ENCODE measurements at places on chromosomes 4 and X.

GRCh38 chrX:49977319-49978090, 55.1 kb downstream of the CLCN5 start:
- no peak for DNase-seq

- DNase-seq = no peak
These were observed 265.4 kb upstream of the MAGEB18 start for GRCh38 chrX:25872786-25873185.

GRCh38 chr4:5158825-5159224, 107.5 kb downstream of the STK32B start:
- no peak for DNase-seq

GRCh38 chr4:150771382-150771781, 189.4 kb downstream of the MAB21L2 start:
- no peak for DNase-seq

DNA sequence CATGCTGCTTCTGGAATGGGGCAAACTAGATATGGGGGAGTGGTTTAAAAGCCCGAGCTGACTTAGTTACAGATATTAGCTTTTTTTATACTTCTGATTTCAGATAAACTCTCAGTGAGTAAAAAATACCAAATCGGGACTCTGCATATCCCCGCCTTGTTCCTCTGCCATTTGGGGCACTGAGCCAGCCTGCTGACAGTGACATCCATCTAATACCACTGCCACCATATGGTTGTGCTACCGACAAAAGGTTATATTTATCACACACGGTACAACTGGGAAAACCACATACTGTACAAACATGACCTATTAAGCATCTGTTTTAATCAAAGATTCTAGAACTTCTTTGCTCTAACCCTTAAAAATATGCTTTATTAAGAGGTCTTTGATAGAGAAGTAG, 78.7 kb downstream of the GALNT7 start:
- DNase-seq = no peak

DNA sequence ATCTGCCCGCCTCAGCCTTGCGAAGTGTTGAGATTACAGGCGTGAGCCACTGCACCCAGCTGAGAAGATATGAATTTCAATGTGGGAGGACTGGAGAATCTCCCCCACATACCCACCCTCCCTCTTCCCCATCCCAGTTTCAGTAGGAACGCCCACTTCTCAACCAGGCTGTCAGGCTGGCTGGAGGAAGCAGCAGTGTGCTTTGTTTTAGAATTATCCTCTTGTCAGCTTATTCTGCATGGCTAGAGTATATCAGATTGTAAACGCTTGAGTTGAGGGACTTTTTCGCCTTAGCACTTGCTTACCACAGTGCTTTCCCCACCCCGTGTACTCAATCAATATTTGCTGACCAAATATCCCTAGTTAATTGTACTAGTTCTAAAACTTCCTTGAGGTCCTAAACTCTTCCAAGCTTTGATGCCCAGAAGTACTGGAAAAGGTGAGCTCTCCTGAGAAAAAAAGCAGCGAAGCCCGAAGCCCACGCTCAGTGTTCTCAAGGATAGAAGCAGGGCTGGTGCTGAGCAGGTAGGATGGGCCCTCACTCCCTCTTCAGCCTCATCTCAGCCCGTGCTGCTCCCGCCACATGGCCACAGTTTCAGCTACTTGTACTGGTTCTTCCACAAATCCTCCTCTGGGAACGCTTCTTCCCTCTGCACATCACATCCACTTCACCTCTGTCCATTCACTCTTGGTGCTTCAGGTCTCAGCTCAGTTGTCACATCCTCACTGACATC, 7.3 kb upstream of the ARHGAP10 start:
- DNase-seq = no peak

DNA sequence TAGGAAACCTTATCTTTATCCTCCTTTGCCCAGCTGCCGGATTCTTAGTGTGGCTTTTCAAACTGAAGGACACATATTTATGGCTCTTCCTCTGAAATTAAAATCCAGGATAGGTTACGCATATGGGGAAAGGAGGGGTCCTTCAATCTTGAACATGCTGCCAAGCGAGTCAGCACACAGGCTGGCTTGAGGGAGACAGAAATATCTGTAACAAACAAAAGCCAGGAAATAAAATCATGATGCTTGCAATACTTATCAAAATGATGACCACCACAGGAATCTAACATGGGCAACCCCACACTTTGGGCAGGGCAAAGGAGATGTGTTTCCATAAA, 196.4 kb upstream of the LDB2 start:
- no peak for DNase-seq

GRCh38 chr4:128565565-128566186, 243.8 kb upstream of the JADE1 start:
- peak; percentile 36 for DNase-seq

DNA sequence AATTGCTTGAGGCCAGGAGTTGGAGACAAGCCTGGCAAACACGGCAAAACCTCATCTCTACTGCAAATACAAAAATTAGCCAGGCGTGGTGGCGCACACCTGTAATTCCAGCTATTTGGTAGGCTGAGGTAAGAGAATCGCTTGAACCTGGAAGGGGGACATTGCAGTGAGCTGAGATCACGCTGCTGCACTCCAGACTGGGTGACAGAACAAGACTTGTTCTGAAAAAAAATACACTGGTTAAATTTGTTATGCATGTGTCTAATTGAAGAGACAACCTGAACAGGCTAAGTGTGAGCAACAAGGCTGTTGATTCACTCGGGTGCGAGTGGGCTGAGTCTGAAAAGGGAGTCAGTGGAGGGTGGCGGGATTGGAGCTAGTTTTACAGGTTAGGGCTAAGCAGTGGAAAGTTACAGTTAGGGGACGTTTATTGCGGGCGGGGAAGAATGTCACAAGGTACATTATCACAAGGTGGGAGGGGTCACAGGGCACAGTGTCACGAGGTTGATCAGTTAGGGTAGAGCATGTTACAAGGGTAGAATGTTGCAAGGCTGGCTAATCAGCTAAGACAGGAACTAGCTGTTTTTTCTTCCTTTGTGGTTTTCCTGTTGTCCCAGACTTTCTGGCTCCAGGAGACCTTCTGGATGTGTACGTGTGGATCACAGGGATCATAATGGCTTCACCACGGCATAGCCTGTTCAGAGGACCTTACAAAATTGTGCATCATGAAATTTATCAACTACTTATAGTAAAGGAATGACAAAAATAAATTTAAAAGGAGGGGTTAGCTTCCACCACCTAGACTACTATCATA, 115.8 kb downstream of the NAA11 start:
- no peak for DNase-seq

GRCh38 chr4:182492423-182492822, 249.2 kb downstream of the TENM3 start:
- DNase-seq = no peak

GRCh38 chr4:54784161-54784671, 126.5 kb downstream of the KIT start:
- no peak for DNase-seq

DNA sequence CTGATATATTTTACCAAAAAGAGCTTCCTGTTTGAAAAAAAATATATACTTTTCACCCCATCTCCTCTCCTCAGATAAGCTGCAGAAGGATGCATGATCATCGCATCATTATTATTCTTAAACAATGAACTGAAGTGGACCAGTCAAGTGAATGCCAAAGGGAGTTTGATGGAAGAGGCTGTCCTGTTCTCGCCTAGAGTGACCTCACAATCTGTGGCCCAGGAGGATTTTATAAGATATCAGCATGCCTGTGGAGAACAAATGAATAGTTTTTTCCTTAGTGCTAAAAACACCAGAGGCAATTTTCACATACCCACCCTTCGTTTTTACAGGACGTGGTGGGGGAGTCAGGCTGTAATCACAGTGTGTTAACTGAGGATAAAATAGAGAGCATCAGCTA, 112.7 kb downstream of the USP46 start:
- no peak for DNase-seq

GRCh38 chrX:141903400-141904155, at the start of gene MAGEC1:
Gene MAGEC1, plus strand, starts transcription at chrX:141903894. Its CDS starts 1,179 bp downstream, at chrX:141905073.
- no peak for DNase-seq

DNA sequence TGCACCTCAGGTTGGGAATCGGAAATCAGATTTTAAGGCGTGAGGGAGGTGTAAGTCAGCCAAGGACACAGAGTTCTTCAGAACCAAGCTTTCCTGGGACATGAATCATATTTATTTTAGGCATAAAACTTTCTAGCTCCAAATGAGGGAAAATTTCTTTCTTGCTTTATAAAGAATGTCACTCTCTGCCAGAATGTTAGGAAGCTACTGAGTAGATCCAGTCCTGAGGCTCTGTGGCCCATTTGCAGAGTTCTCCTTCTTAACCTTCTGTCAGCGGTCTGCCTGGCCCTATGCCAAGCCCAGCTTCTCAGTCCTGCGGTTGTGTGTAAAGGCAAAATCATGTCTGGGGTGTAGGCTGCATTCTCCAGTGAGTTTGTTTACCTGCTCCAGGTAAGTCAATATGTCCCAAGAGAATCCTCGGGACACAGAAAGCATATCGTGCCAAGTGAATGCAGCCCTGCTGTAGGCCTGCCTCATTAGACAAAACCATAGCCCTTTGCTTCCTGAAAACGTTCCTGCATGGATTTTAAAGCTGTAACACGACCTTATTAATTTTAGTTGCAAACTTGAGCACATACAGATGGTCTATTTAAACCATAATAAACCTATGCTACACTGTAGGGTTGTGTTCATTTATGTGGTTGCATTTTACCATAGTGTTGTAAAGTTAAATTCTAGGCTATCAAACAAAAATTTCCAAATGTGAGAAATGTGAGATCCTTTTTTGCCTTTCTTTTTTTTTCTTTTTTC, 29.2 kb upstream of the CCNI start:
- no peak for DNase-seq

DNA sequence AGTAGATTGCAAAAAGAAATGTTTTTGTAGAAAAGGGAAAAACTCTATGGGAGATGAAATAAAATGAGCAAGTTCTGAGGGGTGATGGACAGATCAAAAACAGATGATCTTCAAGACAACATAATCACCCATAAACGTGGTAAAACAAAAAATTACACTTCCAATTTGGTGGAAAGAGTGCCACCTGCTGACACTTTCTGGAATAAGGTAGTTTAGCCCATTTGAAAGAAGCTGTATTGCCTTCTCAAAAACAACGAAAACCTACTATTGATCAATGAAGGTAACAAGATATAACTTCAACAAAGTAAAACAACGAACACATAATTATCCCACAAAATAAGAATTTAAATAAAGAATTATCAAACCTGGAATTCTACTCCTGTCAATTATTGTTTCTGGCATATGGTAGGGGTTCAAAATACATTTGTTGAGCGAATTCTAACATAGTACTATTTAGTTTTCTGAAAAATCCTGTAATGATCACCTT, 2.5 kb downstream of the COQ2 start:
- DNase-seq = peak; percentile 73

GRCh38 chr4:154593868-154594267, 3.3 kb upstream of the FGA start:
- no peak for DNase-seq

- no peak for DNase-seq
These were observed 12.1 kb downstream of the SNX25 start for GRCh38 chr4:185221491-185221890.

DNA sequence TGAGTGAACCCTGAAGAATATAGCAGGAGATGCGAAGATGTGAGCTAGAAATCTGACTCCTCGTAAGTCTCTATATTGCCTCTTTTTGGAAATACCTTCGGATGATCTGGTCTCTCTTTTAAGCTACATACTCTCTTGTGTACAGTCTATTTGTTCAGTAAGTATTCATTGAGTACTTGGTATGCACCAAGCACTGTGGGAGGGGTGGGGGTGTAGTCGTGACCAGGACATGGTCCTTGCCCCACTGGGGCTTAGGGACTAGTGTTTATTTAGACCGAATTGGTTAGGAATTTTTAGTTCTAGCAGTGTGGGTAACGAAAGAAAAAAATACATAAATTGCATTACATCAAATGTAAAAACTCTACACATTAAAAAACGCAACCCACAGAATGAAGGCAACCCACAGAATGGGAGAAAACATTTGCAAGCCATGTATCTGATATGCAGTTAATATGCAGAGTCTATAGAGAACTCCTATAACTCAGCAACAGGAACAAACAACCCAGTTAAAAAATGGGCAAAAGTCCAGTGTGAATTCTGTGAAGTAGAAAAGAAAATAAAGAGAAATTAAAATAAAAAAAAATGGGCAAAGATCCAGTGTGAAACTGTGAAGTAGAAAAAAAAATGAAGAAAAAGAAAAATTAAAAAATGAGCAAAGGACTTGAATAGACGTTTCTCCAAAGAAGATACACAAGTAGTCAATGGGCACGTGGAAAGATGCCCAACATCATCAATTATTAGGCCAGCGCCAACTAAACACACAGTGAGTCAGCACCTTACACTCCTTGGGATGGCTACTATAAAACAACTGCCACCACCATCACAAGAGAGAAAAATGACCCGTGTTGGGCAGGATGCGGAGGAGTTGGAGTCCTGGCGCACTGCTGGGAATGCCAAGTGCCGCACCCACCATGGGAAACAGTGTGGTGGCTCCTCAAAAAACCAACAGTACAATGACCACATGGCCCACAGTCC, 43.8 kb downstream of the RGS12 start:
- no peak for DNase-seq

DNA sequence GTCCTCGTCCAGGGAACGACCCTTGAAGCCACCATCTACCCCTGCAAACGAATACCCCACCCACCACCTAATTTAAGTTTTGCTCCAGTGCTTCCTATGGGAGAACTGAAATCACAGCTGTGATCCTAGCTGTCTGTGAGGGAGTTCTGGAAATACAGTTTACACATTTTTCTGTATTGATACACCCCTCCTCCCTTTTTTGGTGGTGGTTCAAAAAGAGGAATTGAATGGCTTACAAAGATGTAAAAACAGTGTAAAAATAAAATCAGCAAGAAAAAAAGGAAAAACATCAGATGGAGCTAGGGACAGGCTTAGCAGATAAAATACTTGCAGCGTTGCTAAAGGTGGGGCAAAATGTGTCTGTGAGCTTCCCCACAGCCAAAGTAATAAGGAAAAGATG, 86.6 kb downstream of the SORCS2 start:
- no peak for DNase-seq

DNA sequence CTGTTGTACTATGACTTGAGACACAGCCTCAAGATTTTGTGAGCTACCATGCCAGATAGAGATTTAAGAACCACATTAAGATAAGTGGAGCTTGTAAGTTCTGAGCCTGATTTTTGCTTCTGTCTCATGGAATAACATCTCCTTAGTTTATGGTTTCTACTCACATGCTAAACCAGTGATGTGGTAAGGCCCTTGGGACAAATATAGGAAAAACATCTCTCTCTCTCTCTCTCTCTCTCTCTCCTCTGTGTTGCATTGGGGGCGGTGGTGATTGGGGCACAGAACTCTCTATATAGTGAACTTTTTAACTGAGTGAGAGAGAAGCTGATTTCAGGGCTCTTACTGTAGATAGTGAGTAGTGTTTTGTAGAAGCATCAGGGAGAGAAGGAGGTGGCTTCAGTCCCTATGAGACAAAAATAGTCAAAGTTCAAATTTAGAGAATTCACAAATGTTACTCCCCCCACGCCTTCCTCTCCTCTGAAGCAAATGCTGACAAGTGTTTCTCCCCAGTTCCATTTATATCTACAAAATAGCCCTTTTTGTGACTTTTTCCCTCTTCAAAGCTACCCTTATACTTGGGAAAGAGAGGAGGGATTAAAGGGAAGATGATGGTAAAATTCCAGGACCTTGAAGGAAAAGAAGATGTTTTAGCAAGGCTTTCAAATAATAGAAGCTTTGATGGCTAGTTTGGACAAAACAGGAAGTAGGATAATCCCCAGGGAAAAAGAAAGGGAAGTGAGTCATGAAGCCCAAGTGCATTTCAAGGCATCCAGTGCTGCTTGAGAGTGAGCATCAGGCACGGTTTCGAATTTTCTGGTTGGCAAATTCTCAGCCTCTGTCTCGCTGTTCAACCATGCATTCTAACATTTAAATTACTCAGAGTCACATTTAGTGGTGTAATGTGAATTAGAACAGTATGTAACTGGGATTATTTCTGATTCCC, 134.3 kb upstream of the AP1S2 start:
- no peak for DNase-seq

- no peak for DNase-seq
These were observed 98.6 kb upstream of the ATXN3L start for GRCh38 chrX:13418126-13419097.

All from stimulated activated CD8-positive, alpha-beta memory T cell treated with anti-CD3 and anti-CD28 coated beads, Interleukin-4, amount 100 ng/mL, for 48 hours (primary cell).